ENCODE measurements at places on chromosomes 7 and 10. TPM values are rescaled to one million over a fixed set of nuclear protein-coding genes. Genes with fewer than 3 reads are reported as not detected.

The CHCHD1 gene
- 107 TPM for polyA plus RNA-seq

The JAKMIP3 gene
- 3.2 TPM for polyA plus RNA-seq

The MMRN2 gene
- 0.52 TPM for polyA plus RNA-seq

The SOSTDC1 gene
- 90.2 TPM for polyA plus RNA-seq

The GPER1 gene
- polyA plus RNA-seq, result not detected

The H2BK1 gene
- polyA plus RNA-seq, result not detected

The GHRHR gene
- polyA plus RNA-seq, result not detected

The VTI1A gene
- polyA plus RNA-seq, result 18.7 TPM
